ENCODE measurements at places on chromosomes 2 and 18.

- DNase-seq = peak; percentile 56
These were observed 208.0 kb upstream of the FBXO11 start for GRCh38 chr2:48114256-48114655.

GRCh38 chr2:6072276-6072675 lies 380.1 kb downstream of the SOX11 start:
- DNase-seq = no peak

- DNase-seq = peak; percentile 29
These were observed 3.1 kb downstream of the CXCR2 start for GRCh38 chr2:218128781-218129457.

GRCh38 chr2:21748501-21748900 lies 624.7 kb downstream of the TDRD15 start:
- no peak for DNase-seq

- DNase-seq = no peak
These were observed 165.0 kb downstream of the CDH19 start for GRCh38 chr18:66438711-66439536.

- no peak for DNase-seq
These were observed 3.9 kb downstream of the INPP5D start for GRCh38 chr2:233063976-233064411.

DNA sequence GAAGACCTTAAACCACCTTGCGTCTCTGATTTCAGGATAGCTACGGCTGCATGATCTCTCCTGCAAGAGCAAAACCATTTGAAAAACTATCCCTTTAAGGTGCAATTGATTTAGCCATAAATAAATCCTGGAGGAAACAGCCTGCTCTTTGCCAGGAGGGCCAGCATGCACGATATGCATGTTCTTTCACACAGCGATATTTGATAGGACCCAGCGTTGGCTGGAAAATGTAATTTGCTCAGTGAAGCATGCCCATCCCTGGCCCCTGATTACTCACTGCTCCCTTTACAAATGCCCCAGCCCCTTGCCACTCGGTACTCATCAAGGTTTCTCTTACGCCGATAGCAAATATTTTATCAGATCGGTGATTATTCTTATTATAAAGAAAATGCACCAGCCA lies 315.4 kb downstream of the CDH2 start:
- no peak for DNase-seq

DNA sequence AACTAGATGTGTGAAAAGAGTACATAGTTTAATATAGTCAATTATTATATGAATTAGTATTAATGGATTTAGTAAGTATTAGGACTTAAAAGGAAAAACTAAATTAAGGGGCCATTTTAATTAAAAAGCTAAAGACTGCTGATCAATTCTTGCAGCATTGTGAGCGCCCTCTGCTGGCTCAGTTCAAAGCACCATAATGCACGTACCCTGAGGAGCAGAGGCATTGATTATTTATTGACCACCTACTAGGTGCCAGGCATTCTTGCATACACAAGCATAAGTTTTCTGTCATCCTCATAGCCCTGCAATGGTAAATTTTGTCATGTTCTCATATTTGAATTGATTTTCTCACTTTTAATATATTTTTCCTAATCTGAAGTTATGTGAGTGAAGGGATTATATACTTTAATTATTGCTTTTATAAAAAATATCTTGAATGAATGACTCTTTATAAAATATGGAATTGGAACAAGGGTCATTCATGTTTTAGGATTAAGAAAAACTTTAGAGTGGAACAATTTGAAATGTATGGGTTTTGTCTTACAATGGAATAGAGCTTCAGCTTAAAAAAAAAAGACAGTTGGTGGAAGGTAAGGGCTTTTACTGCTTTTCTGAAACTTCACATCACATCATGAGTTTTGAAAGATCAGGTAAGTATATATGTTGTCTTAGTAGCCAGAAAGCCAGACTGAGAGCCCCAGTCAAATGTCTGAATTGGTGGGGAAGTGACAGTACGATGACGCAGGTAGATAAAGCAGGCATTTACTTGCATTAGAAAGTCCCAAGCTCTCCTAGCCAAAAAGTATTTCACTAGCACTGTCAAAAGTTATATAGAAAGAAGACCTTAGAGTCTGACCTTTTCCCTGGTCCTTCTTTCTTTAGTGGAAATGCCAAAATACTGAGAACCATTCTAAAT lies 9.7 kb downstream of the ITGA4 start:
- peak; percentile 79 for DNase-seq

DNA sequence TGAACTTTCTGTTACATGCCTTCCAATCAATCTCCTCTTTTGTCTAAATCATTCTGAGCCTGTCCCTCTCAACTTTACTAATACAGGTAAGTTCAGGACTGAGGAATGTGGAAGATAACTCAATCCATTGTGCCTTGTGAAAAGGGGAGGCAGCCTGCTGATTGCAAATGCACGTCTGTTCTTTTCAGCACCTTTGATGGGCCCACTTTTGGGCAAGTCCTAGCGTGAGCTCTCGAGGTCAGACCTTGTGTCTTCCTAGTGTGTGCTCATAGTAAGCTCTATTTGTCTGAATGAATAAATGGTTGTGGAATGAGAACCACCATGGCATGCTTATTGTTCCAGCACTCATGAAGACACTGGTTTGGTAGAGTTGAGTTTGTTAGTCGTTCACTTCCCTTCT lies 50.4 kb upstream of the REL start:
- no peak for DNase-seq

GRCh38 chr18:3103576-3103975 lies 90.6 kb upstream of the LPIN2 start:
- no peak for DNase-seq

DNA sequence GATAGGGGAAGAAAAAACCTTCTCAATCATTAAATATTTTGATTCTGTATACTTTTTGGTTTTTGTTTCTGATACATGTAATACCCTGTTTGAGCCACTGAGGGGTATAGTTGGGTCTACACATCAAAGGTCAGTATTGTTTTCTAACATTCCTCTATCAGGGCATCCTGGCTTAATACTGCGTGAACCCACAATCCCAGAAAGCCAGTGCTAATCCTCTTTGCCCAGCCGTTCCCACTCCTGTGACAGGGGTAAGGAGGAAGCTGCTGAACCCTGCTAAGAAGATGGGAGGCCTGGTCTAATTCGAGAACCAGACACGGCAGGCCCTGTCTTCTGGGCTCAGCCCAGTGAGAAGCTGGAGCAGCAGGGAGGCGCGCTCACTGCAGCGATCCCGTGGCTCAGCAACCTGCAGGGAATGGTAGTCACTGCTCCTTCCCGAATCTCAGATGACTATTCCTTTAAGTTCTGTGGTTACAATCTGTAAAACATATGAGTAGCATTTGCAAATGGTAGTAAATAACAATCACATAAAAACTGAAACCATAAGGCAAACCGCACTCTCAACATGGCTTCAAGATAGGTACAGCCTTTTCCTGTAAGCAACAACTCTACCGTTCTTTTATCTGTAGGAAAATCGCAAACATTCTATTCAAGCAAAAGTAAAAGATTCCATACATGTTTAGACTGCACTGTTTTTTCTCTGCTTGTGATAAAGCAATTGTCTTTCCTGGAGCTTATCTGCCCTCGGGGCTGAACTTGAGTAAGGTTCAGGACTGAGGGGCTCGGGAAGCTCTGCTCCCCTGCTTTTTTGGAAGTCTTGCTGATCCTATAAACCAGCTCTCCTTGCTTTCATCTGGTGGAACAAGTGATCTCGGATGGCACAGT lies 87.0 kb downstream of the EPB41L3 start:
- DNase-seq = no peak

DNA sequence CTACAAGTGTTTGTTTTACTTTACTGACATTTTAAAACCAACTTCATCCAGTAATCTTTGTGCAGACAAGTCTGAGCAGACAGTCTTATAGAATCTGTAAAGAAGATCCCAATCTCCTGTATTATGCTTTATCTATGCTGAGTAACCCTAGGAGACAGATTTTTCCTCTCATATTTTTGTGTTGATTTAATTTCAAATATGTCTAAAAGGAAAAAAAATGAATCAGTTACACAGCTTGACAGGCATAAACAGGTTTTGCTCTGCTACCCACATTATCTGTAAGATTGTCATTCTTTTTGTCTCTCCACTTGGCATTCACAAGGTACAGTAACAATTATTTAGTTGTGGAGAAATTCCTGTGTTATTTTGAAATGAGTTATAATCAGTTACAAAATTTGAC lies 415.0 kb downstream of the NYAP2 start:
- DNase-seq = no peak

GRCh38 chr18:27785815-27786471 lies 391.0 kb downstream of the CDH2 start:
- DNase-seq = no peak

GRCh38 chr2:175004980-175005732 lies at the start of gene CHN1:
TSS of gene CHN1 (minus strand) at chr2:175005381. CDS start at chr2:175004912, 469 bp downstream.
- DNase-seq = peak; percentile 79

DNA sequence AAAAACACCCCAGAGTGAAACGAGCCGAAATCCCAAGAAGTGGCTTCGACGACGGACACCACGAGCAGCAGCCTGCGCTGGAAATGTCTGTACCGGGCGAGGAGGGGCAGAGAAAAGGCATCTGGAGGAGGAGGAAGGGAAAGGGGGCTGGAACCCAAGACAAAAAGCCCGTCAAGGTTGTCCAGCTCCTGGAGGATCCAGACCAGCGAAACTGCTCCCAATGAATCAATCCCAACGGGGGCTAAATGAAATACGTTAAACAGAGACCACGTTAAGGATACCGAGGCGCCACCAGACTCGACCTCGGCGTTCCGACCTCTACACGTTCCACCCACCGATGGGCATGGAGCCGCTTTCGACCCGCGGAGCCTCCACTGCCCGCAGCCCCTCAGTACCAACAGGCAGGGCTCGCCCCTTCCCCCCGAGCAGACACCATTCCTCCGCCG lies 400 bp downstream of the CCDC88A start:
- DNase-seq = no peak

- no peak for DNase-seq
These were observed 782 bp downstream of the FAM228B start for GRCh38 chr2:24123922-24124580.

DNA sequence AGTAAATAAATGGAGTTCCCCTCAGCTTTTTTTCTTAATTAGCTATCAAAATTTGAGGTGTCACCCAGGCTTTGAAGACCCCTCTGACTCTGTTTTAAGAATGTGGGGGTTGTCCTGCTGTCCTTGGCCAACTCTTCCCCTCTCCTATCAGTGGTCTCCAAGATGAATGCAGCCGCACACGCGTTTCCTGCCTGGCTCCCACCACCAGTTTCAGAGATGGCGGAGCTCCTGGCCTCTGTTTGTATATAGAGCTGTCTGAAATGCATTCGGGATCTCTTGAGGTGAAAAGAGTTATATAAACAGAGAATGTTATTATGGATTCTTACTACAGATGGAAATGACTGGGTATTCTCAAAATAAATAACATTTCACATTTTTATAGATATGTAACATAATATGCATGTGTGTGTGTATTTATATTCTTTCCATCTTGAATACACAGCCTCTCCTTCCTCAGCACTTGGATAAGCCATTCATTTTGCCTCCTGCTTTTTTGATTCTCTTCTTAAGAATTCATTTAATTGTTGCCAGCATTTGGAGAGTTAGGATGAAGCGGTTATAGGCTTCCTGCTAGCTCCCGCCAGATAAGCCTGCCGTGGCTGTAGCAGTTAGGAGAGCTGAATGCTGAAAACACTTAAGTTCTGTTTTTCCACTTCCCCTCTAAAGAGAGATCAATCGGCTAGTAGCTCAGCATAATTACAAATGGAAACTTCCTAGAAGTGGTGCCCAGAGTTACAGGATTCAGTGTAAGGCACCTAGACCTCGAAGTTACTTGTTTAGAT lies 659.3 kb upstream of the FANCL start:
- no peak for DNase-seq

DNA sequence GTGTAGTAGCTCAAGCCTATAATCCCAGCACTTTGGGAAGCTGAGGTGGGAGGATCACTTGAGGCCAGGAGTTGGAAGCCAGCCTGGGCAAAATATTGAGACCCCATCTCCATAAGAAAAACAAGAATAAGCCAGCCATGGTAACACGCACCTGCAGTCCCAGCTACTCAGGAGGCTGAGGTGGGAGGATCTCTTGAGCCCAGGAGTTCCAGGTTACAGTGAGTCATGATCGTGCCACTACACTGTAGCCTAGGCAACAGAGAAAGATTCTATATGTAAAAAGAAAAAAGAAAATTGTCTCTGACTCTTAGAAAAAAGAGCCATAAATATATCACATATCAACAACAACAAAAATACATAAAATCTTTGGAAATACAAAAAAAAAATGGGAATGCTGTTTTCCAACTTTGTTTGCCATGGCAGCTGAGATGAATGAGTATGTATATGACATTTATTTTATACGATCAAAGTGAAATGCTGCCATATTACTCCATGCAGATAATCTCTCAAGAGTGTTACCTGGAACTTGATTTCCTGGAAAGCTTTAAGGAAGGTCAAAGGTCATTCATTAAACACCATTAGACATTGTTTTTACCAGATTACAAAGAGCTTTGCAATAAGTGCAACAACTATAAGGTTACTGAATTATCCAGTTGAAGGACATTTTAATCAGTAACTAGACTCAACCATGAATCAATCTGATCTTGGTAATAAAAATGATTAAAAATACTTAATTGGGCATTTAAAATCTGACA lies 19.7 kb upstream of the DAPL1 start:
- DNase-seq = no peak

- no peak for DNase-seq
These were observed 32.5 kb downstream of the TET3 start for GRCh38 chr2:74017223-74017622.

- no peak for DNase-seq
These were observed 192.6 kb downstream of the MGAT5 start for GRCh38 chr2:134446383-134447017.

- peak; percentile 47 for DNase-seq
These were observed 8.4 kb upstream of the SP9 start for GRCh38 chr2:174326161-174327020.

DNA sequence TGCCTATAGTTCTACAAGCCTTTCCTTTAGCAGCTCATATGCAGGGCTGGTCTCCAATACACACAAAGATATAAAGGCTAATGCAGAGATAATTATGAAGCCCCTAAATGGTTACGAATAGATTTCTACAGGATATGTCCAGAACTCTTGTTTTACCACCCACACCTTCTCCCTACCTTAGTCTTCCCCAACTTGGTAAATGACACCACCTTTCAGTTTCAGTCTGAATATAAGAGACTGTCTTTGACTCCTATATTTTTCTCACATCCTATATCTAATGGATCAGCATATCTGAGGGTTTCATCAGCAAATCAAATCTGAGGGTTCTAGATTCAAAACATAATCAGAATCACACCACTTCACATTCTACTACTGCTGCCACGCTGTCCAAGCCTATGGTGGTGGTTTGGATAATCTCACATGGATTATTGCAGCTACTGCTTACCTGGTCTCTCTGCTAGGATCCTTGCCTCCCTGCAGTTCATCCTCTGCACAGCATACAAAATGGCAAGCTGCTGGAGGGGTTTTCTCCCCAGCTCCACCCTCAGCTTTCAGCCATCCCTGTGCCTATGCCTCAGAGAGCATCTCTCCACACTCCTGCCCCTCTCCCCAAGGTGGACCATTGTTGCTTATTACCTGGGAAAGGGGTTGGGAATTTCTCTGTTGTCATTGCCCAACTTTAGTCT lies 178.0 kb upstream of the SPOPL start:
- DNase-seq = no peak

- peak; percentile 62 for DNase-seq
These were observed at the start of gene PTPRM for GRCh38 chr18:7566567-7567473. TSS of gene PTPRM (plus strand) at chr18:7567316. CDS start at chr18:7567819, 503 bp downstream.

Measured in NB4 (cell line).